ENCODE measurements at places on chromosomes 7 and 10.

- no peak for DNase-seq
Measured at GRCh38 chr7:85285527-85285926, 98.7 kb upstream of the SEMA3D start.

- no peak for DNase-seq
Measured at GRCh38 chr7:28165961-28166955, 14.3 kb downstream of the JAZF1 start.

- DNase-seq, result no peak
Measured at GRCh38 chr10:46069771-46070463, 23.8 kb upstream of the MSMB start.

- DNase-seq, result no peak
Measured at GRCh38 chr10:96341219-96342182, 17.3 kb downstream of the OPALIN start.

DNA sequence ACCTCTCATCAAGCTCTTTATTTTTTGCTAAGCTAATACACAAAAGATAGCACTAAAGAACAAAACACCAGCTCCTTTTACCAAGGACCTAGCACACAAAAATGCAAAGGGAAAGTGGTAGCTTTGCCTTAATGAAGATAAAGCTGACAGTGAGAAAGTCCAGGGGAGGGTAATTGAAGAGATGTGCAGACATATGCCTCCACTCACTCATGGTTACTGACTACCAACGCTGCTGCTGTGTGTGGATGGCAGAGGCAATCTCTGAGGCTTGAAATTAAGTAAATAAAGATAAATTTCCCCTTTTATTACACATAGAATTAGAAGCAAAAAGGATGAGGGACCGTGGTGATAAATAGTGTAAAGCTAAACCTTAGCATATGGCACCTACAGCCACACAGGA, 87.0 kb downstream of the HGF start:
- DNase-seq, result no peak

DNA sequence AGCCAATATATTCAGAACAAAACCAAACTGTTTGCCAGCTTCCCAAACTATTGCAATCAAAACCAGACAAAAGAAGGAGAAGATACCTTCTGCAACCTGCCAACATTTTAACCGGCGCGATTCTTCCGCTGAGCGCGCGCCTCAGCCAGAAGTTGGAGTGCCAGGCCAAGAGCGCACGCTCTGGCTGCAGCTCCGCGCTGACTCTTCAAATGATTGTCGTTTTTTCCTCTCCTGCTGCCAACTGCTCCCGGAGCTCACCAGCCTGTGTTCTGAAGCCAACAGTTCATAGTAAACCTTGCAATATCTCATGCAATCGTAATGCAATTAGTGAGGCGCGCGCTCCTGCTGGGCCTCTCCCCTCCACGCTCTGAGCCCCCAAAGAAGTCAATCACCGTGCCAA, 259.7 kb upstream of the MGMT start:
- no peak for DNase-seq

GRCh38 chr10:72077275-72077990, 10.9 kb downstream of the SPOCK2 start:
- no peak for DNase-seq

- no peak for DNase-seq
Measured at GRCh38 chr10:101570428-101571270, 17.4 kb downstream of the POLL start.

GRCh38 chr7:132709971-132710567, 133.8 kb upstream of the PLXNA4 start:
- no peak for DNase-seq

- DNase-seq, result no peak
Measured at GRCh38 chr7:81031243-81031642, 112.4 kb upstream of the SEMA3C start.

GRCh38 chr10:62632071-62632809, 172.3 kb upstream of the ADO start:
- no peak for DNase-seq

DNA sequence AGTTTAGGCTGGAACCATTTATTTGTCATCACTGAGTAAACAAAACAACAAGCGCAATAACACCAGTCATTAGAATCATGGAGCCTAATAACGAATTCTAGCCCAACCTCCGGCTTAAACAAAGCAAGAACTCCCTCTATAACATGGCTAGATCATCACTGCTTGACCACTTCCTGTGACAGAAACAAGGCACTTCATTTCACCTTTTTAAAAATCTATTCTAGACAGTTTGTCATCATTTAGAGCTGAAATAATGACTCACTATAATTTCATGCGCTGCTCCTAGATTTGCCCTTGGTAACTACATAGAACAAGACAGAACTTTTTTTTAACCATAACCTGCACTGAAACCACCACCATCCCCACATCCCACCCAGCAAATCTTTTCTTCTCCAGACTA, 81.3 kb downstream of the OSBPL3 start:
- no peak for DNase-seq

GRCh38 chr7:148433521-148434180, 156.9 kb upstream of the C7orf33 start:
- DNase-seq, result no peak

- no peak for DNase-seq
Measured at GRCh38 chr7:24907311-24907886, 72.6 kb downstream of the OSBPL3 start.

- DNase-seq, result no peak
Measured at GRCh38 chr7:92150450-92151017, 16.3 kb upstream of the CYP51A1 start.

GRCh38 chr7:22663357-22663718, 63.7 kb upstream of the IL6 start:
- no peak for DNase-seq

DNA sequence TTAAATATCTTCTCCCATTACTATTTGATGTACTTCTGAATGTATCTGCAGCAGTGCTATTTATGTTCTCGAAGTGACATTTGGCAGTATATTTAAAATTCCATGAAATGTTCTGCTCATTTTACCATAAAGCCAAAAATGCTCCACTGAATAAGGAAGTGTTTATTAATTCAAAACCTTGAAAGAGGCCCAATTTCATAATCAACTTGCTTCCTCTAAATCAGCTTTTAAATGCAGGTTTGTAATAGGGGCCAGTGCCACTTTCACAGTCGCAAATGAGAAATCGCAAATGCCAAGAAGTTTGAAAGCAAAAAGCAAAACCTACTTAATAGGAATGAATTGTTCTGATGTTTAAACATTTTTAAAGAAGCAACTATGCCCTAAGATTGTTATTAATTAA, 11.4 kb downstream of the NHLRC2 start:
- DNase-seq, result no peak

DNA sequence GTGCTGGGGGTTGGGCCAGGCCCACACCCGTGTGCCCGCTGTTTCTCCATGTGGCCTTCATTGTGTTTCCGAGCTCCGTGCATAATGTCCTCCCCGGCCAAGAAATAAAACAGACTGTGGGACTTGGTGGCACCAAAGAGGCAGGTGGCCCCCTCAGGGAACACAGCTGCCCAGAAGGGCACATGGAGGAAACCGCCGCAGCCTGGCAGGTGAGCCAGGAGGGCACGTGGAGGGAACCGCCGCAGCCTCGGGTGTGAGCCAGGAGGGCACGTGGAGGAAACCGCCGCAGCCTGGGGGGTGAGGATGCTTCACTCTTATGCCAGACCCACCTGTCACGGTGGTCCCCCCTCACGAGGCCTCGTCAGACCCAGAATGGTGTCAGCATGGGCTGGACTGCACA, 288.7 kb downstream of the WDR37 start:
- no peak for DNase-seq

DNA sequence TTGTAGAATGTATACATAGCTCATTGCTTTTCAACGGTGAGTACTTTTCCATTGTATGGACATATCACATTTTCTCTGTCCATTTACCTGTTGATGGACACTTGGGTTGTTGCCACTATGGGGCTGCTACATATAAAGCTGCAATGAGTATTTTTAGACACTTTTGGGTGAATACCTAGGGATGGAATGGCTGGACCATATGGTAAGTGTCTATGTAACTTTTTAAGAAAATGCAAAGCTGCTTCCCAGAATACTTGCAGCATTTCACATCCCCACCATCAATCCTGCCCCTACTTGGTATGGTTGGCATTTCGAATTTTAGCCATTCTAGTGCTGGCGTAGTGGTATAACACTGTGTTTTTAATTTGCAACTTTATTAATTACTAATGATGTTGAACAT, 274.6 kb downstream of the TNS3 start:
- no peak for DNase-seq

DNA sequence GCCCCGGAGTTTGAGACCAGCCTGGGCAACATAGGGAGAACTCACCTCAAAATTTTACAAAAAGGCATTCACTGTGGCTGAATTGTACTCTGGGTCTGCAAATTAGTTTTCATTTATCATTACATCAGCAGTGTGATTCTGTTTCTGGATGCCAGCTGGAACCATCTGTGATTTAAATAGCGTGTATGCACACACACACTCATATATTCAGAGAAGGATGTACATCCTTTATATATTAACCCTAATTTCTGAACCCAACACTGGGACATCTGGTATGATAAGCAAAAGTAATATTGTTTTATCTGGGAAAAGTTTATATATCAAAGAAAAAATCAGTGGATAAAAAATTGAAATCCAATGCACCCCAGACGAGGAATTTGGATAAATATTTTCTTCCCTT, 33.8 kb upstream of the LYZL1 start:
- no peak for DNase-seq

DNA sequence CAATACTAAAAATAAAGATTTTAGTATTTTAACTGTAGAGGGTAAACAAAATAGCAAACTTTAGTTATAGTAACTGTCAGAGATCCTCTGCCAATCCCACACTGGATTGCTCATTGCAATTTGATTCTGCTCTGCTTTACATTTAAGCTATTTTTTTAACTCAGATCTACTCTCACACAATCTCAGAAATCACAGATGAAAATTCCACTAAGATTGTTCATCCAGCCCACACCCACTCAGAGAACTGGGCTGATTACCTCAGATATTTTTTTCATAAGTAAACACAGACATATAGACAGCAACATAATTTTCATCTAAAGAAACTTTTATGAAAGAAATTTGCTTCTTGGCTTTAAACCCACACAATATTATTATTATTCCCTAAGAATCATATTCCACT, 7.0 kb downstream of the OSBPL3 start:
- no peak for DNase-seq

GRCh38 chr7:158784270-158784669, 45.0 kb downstream of the ESYT2 start:
- DNase-seq, result no peak

DNA sequence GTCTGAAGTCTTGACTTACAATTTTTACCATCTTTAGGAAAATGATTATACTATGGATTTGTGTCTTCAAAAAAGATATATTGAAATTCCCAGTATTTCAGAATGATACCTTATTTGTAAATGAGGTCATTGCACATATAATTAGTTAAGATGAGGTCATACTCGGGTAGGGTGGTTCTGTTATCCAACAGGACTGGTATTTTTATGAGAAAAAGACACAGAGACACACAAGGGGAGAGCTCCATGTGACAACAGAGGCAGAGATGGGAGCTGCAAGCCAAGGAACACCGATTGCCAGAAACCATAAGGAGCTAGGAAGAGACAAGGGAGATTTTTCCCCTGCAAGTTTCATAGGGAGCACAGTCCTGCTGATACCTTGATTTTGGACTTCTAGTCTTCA, 356.9 kb downstream of the ARL4A start:
- DNase-seq, result no peak

- DNase-seq, result no peak
Measured at GRCh38 chr10:131573707-131574106, 262.2 kb upstream of the TCERG1L start.

DNA sequence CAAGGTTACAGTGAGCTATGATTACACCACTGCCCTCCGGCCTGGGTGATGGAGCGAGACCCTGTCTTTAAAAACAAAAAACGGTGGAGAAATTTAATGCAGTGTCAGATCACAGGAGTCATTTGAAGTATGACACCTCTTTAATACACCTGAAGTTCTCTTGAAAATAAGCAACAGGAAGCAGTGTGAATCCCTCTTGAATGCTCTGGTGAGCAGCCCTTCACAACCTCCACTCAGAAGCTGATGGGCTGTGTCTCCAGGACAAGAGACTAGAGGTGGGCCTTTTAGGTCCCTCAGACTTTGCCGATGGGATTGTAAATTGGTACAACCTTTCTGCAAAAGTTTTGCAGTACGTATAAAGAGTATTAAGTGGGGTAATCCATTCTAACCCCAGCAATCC, 50.1 kb downstream of the CYP26A1 start:
- DNase-seq, result no peak

DNA sequence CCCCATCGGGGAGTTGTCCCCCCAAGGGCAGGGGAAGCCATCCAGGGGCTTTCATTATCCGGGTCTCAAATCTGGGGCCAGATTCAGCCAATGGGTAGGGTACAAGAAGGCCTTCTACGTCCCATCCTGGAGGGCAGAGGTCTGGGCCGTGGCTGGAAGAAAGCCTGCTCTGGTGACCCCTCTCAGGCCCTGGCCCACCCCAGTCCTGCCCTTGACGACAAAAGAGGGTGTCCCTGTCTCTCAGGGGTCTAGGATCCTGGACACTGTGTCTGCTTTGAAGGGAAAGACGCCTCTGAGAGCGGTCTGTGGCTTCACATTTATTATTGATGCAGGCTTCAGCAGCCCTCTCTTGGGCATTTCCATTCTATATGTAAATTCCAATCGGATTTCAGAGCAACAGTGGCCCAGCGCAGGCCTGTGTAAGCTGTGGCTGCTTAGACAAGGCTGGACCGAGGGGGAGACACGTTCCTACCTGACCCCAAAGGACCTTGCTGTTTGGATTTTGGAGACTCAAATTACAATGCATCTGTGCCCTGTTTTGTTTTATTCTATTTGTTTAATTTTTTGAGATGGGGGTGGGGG, 83.2 kb upstream of the BAIAP2L1 start:
- DNase-seq, result no peak

DNA sequence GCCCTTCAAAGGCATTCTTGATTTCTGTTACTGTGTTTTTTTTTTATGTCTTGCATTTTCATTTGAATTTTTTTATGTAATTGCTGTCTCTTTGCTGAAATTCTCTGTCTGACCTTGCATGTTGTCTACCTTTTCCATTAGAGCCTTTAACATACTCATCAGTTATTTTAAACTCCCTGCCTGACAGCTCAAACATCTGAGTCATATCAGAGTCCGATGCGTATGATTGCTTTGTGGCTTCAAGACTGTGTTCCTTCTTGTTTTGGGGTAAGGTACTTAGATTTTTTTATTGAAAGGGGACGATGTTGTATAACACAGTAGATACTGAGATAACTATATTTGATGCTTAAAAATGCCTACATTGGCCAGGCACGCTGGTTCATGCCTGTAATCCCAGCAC, 9.7 kb upstream of the TARP start:
- DNase-seq, result no peak
